ENCODE measurements at places on chromosomes 6 and 20. TPM values are rescaled to one million over a fixed set of nuclear protein-coding genes. Genes with fewer than 3 reads are reported as not detected.

Gene HRH3
- not detected for total RNA-seq

Gene LGSN
- total RNA-seq = not detected

Gene VNN1
- not detected for total RNA-seq

Gene MATN4
- total RNA-seq = 0.10 TPM

Gene NELFE
- 43.5 TPM for total RNA-seq

Gene ANGPT4
- not detected for total RNA-seq

Gene TRIM10
- total RNA-seq = not detected

Gene DDRGK1
- 61.8 TPM for total RNA-seq

- peaks cover 28% of the 10 kb centered on the region for H3K4me1 ChIP-seq
- peak overlapping the region; percentile 68 for H3K4me3 ChIP-seq
- H3K27ac ChIP-seq = peak overlapping the region; percentile 57
- H3K27me3 ChIP-seq = no peaks in the 10 kb centered on the region
- peak; percentile 90 for DNase-seq
These were observed 2.2 kb downstream of the TAF4 start for GRCh38 chr20:62063315-62063980.

- DNase-seq = no peak
- no peaks in the 10 kb centered on the region for H3K36me3 ChIP-seq
- no peaks in the 10 kb centered on the region for H3K27me3 ChIP-seq
- H3K27ac ChIP-seq = peak overlapping the region; percentile 13
- H3K4me3 ChIP-seq = no peak overlapping the region
These were observed 265.0 kb upstream of the MARCKS start for GRCh38 chr6:113591896-113592827.

- no peak overlapping the region for H3K4me3 ChIP-seq
- H3K36me3 ChIP-seq = no peaks in the 10 kb centered on the region
- H3K27me3 ChIP-seq = no peaks in the 10 kb centered on the region
- no peak overlapping the region for H3K27ac ChIP-seq
- DNase-seq = no peak
These were observed 9.2 kb downstream of the CPNE5 start for GRCh38 chr6:36829919-36830544.

GRCh38 chr6:22880686-22881433 is 311.5 kb downstream of the HDGFL1 start:
- H3K4me3 ChIP-seq = peak overlapping the region; percentile 20
- DNase-seq = no peak
- peaks cover 73% of the 10 kb centered on the region for H3K4me1 ChIP-seq
- peaks cover 4% of the 10 kb centered on the region for H3K36me3 ChIP-seq
- H3K27me3 ChIP-seq = no peaks in the 10 kb centered on the region

- H3K27ac ChIP-seq = no peak overlapping the region
- no peak for DNase-seq
- peaks cover 24% of the 10 kb centered on the region for H3K36me3 ChIP-seq
- no peak overlapping the region for H3K4me3 ChIP-seq
- H3K27me3 ChIP-seq = no peaks in the 10 kb centered on the region
These were observed 14.8 kb upstream of the RPL7L1 start for GRCh38 chr6:42864602-42865001.

GRCh38 chr6:28145231-28145630 is 3.5 kb downstream of the ZKSCAN8 start:
- H3K4me3 ChIP-seq = no peak overlapping the region
- peaks cover 38% of the 10 kb centered on the region for H3K4me1 ChIP-seq
- H3K36me3 ChIP-seq = peaks cover 28% of the 10 kb centered on the region

DNA sequence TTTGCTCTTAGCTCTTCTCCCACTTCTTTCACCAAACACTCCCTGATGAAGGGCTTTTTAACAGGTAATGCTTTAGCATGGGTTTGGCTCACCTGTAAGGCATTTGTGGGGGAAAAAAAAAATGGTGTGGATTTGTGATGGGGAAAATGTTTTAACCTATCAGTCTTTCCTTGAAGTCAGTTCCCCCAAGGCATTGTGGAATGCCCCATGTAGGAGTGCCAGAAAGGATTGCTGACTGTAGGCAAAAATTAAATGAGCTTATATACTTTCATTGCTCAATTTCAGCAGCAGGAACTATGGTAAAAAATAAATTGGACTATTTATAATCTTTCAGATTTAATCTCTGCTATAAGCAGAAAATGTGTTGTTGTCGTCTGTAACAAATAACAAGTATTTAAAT is 10.6 kb upstream of the SASH1 start:
- H3K36me3 ChIP-seq = no peaks in the 10 kb centered on the region
- H3K27me3 ChIP-seq = no peaks in the 10 kb centered on the region
- H3K4me3 ChIP-seq = no peak overlapping the region
- peak overlapping the region; percentile 18 for H3K27ac ChIP-seq

- no peak for DNase-seq
- H3K27me3 ChIP-seq = peaks cover 4% of the 10 kb centered on the region
- no peak overlapping the region for H3K4me3 ChIP-seq
- no peak overlapping the region for H3K27ac ChIP-seq
- H3K4me1 ChIP-seq = no peaks in the 10 kb centered on the region
These were observed 221.2 kb downstream of the LAMA2 start for GRCh38 chr6:129104131-129104530.

DNA sequence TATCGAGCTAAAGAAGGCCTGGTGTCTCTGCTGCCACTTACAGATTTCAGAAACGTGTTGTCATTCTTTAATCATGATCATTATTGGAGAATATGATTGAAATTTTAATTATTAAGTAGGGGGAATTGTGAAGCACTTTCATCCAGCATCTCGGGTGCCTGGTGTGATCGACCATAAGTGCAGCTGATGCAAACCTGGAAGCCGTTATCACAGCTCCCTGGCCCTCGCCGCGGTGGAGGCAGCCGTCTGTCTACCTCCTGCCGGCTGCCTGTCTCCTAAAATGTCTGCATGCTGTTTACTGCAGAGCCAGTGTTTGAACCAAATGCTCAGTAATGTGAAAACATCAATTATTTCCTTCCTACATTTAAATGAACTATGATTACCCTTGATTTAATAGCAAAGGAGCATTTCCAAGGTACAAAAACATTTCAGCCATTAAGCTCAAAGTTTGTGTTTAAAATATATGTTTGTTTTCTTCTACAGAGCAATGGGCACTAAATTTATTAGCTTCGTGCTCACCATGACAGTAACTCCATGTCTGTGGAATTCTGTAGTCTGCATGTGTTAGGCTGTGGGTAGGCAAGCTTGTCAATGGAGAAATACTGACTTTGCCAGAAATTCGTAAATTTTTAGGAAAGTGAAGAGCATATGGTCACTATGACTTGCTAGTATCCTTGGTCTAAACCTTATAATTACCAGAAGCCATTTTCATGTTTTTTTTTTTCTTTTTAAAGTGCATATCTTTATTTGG is 184.5 kb upstream of the AGPAT4 start:
- H3K27me3 ChIP-seq = no peaks in the 10 kb centered on the region
- H3K36me3 ChIP-seq = no peaks in the 10 kb centered on the region
- peaks cover 27% of the 10 kb centered on the region for H3K4me1 ChIP-seq
- DNase-seq = no peak
- no peak overlapping the region for H3K27ac ChIP-seq

DNA sequence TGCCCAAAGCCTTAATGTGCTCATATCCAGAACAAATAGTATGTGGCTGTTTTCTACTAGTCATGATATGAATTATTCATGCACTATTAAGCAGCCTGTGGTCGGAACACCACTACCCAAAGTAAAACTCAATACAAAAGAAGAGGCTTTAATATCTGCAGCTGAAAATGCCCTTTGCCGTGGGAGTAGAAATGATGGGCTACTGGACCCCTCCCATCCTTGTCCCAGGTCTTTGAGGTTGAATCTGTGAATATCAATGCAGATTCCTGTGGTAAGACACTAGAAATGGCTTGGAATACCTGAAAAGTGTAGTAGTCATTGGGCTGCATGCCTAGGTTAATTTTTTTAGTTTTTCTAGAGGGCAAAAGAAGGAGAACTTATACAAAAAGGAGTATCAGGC is 303.7 kb downstream of the TBC1D7 start:
- no peak for DNase-seq
- H3K27me3 ChIP-seq = peaks cover 31% of the 10 kb centered on the region
- no peak overlapping the region for H3K27ac ChIP-seq
- peaks cover 17% of the 10 kb centered on the region for H3K4me1 ChIP-seq

DNA sequence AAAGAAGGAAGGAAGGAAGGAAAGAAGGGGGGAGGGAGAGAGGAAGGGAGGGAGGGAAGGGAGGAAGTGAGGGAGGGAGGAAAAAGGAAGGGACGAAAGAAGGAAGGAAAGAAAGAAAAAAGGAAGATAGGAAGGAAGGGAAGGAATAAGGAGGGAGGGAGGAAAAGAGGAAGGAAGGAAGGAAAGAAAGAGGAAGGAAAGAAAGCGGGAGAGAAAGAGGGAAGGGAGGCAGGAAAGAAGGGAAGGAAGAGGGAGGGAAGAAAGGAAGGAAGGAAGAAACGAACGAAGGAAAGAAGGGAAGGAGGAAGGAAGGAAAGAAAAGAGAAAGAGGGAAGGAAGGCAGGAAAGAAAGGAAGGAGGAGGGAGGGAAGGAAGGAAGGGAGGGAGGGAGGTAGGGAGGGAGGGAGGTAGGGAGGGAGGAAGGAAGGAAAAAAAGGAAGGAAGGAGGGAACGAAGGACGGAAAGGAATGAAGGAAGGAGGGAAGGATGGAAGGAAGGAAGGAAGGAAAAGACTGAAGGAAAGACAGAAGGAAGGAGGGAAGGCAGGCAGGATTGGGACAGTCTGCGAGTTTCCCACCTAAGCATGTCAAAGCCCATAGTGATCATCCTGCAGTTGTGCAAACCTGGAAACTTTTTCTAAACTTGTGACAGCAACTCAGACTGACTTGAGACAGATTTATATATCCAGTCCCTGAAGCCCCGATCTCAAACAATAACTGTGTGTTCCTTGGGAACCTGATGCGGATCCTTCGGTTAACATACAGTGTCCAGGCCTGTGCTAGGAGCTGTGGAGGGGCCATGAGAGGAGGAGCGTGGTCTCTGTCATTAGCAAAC is 59.8 kb upstream of the IYD start:
- peaks cover 5% of the 10 kb centered on the region for H3K27me3 ChIP-seq
- H3K4me1 ChIP-seq = no peaks in the 10 kb centered on the region
- no peak overlapping the region for H3K27ac ChIP-seq
- DNase-seq = no peak

- H3K27me3 ChIP-seq = peaks cover 6% of the 10 kb centered on the region
- H3K27ac ChIP-seq = no peak overlapping the region
- no peak overlapping the region for H3K4me3 ChIP-seq
These were observed 4.6 kb downstream of the C6orf58 start for GRCh38 chr6:127581576-127581975.

- H3K4me1 ChIP-seq = peaks cover 26% of the 10 kb centered on the region
- H3K27me3 ChIP-seq = no peaks in the 10 kb centered on the region
- peak overlapping the region; percentile 18 for H3K27ac ChIP-seq
- H3K4me3 ChIP-seq = no peak overlapping the region
These were observed 91.0 kb downstream of the GFRA4 start for GRCh38 chr20:3572151-3572550.

- H3K4me1 ChIP-seq = peaks cover 17% of the 10 kb centered on the region
- H3K4me3 ChIP-seq = no peak overlapping the region
- H3K27ac ChIP-seq = no peak overlapping the region
- H3K27me3 ChIP-seq = no peaks in the 10 kb centered on the region
These were observed 376.5 kb upstream of the MARCKS start for GRCh38 chr6:113480616-113481015.

DNA sequence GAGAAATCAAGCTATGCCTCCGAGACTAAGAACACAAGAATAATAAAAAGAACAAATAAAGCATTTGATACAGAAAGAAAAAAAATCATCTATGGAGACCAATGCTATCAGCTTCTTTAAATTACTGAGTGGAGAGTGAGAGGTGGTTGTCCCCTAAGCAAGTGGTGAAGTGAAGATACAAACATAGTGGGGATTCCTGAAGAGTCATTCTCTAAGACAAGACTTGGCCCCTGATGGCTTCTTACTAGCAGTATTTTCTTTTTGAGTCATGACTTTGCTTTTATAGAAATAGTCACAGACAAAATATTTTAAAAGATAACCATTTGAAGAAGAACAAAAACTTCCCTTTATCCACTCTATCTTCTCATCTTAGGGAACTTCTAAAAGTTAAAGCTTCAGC is 261.4 kb upstream of the PRDM1 start:
- H3K36me3 ChIP-seq = peaks cover 4% of the 10 kb centered on the region
- H3K27ac ChIP-seq = no peak overlapping the region
- peaks cover 10% of the 10 kb centered on the region for H3K4me1 ChIP-seq

DNA sequence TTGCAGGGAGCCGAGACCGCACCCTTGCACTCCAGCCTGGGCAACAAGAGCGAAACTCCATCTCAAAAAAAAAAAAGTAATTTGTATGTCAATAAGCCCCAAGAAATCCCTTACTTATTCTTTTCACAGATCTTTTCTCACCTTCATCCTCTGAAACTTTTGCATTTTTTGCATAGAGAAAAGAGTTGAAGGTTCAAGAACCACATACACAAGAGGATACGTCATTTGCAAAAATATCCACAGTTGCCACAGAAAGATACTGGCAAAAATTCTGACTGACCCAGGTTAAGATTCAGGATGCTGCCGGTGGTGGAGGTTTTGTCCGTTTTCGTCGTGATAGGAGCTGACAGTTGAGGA is 94.5 kb downstream of the ZMYND8 start:
- H3K4me3 ChIP-seq = no peak overlapping the region
- H3K36me3 ChIP-seq = peaks cover 26% of the 10 kb centered on the region
- H3K27ac ChIP-seq = no peak overlapping the region
- peaks cover 41% of the 10 kb centered on the region for H3K4me1 ChIP-seq
- no peak for DNase-seq
- H3K27me3 ChIP-seq = no peaks in the 10 kb centered on the region

GRCh38 chr6:166544296-166544605 is 42.2 kb downstream of the RAMACL start:
- DNase-seq = no peak
- no peaks in the 10 kb centered on the region for H3K27me3 ChIP-seq
- peaks cover 14% of the 10 kb centered on the region for H3K36me3 ChIP-seq
- H3K4me3 ChIP-seq = no peak overlapping the region
- peaks cover 29% of the 10 kb centered on the region for H3K4me1 ChIP-seq
- no peak overlapping the region for H3K27ac ChIP-seq

GRCh38 chr20:17714597-17714996 is 14.8 kb downstream of the BANF2 start:
- H3K4me3 ChIP-seq = no peak overlapping the region
- peaks cover 28% of the 10 kb centered on the region for H3K4me1 ChIP-seq
- H3K27ac ChIP-seq = no peak overlapping the region
- no peaks in the 10 kb centered on the region for H3K27me3 ChIP-seq

DNA sequence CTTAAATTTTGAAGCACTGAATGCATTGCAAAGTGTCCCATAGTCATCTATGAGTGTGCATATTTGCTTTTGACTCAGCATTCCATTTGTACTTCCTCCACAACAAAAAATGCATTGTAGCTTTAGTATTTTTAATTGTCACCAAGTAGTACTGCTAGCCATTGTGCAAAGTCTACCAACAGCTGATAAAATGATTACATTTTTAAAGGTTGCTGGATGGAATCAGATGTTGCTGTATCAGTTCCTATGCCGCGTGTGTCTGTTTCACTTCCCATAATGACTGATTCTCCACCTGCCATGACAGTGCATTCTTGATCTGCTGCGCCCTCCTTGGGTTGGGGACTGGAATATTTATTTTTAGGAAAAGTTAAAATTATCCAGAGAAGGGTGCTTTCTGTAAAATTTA is 41.2 kb downstream of the SLX4IP start:
- no peaks in the 10 kb centered on the region for H3K36me3 ChIP-seq
- peaks cover 16% of the 10 kb centered on the region for H3K4me1 ChIP-seq
- H3K27me3 ChIP-seq = no peaks in the 10 kb centered on the region
- no peak overlapping the region for H3K4me3 ChIP-seq

GRCh38 chr6:43983191-43983590 is 144.1 kb downstream of the MRPL14 start:
- peaks cover 4% of the 10 kb centered on the region for H3K27me3 ChIP-seq
- H3K27ac ChIP-seq = no peak overlapping the region
- no peaks in the 10 kb centered on the region for H3K36me3 ChIP-seq
- peak; percentile 52 for DNase-seq

GRCh38 chr6:137690721-137691120 is 176.3 kb upstream of the TNFAIP3 start:
- no peaks in the 10 kb centered on the region for H3K36me3 ChIP-seq
- H3K4me3 ChIP-seq = no peak overlapping the region
- no peak overlapping the region for H3K27ac ChIP-seq
- no peak for DNase-seq
- H3K4me1 ChIP-seq = no peaks in the 10 kb centered on the region
